ENCODE measurements at places on chromosomes 3 and 15. TPM values are rescaled to one million over a fixed set of nuclear protein-coding genes. Genes with fewer than 3 reads are reported as not detected.

- DNase-seq: no peak
- H3K4me3 ChIP-seq: no peak overlapping the region
- H3K27me3 ChIP-seq: no peaks in the 10 kb centered on the region
- H3K27ac ChIP-seq: no peak overlapping the region
- H3K4me1 ChIP-seq: no peaks in the 10 kb centered on the region
- no peaks in the 10 kb centered on the region for H3K36me3 ChIP-seq
These were observed 9.2 kb upstream of the SSR3 start for GRCh38 chr3:156563900-156564682.

GRCh38 chr15:88484682-88485331 is 17.3 kb downstream of the MRPS11 start:
- peaks cover 5% of the 10 kb centered on the region for H3K36me3 ChIP-seq
- no peak overlapping the region for H3K27ac ChIP-seq
- no peaks in the 10 kb centered on the region for H3K4me1 ChIP-seq

GRCh38 chr3:136753326-136753939 is 1.3 kb upstream of the STAG1 start:
- H3K4me3 ChIP-seq: peak overlapping the region; percentile 68
- H3K27ac ChIP-seq: peak overlapping the region; percentile 99
- peaks cover 40% of the 10 kb centered on the region for H3K4me1 ChIP-seq
- no peak for DNase-seq
- no peaks in the 10 kb centered on the region for H3K27me3 ChIP-seq

- peaks cover 35% of the 10 kb centered on the region for H3K4me1 ChIP-seq
- H3K4me3 ChIP-seq: no peak overlapping the region
- peak overlapping the region; percentile 24 for H3K27ac ChIP-seq
- no peaks in the 10 kb centered on the region for H3K36me3 ChIP-seq
- no peaks in the 10 kb centered on the region for H3K27me3 ChIP-seq
These were observed 4.1 kb upstream of the ECT2 start for GRCh38 chr3:172746475-172746874.

DNA sequence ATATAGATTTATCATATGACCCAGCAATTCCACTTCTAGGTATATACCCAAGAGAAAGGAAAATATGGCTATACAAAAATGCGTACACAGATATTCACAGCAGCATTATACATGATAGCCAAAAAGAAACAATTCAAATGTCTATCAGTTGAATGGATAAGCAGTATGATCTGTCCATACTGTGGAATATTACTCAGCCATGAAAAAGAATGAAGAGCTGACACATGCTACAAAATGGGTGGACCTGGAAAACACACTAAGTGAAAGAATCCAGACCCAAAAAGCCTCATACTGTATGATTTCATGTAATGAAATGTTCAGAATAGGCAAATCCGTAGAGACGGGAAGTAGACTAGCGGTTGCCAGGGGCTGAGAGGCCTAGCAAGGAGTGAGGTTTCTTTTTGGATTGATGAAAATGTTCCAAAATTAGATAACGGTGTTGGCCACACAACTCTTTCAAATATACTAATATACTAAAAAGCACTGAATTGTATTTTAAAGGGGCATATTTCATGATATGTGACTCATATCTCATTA is 33.4 kb downstream of the FGD5 start:
- DNase-seq: no peak
- H3K27ac ChIP-seq: no peak overlapping the region
- H3K4me1 ChIP-seq: no peaks in the 10 kb centered on the region
- no peaks in the 10 kb centered on the region for H3K36me3 ChIP-seq

- no peak for DNase-seq
- H3K4me1 ChIP-seq: peaks cover 11% of the 10 kb centered on the region
- peaks cover 29% of the 10 kb centered on the region for H3K27me3 ChIP-seq
- H3K36me3 ChIP-seq: no peaks in the 10 kb centered on the region
- H3K4me3 ChIP-seq: no peak overlapping the region
- no peak overlapping the region for H3K27ac ChIP-seq
These were observed 171.8 kb upstream of the PROK2 start for GRCh38 chr3:71956716-71957115.

DNA sequence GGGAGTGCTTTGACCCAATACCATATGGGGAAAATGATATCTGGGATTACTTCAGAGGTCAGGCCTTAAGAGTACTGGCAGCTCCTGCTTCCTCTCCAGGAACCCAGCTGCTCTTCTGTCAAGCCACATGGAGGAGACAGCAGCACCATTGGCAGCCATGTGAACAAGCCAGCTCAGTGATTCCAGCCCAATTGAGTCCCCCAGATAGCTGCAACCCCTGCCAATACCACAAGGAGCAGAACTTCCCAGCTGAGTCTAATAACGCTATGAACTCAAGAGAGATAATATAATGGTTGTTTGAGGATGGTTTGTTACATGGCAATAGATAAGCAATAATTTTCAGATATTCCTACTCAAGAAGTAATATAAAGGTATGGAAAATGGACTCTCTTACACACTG is 126.8 kb upstream of the CPNE4 start:
- no peaks in the 10 kb centered on the region for H3K4me1 ChIP-seq
- no peak overlapping the region for H3K4me3 ChIP-seq
- peaks cover 43% of the 10 kb centered on the region for H3K27me3 ChIP-seq
- no peaks in the 10 kb centered on the region for H3K36me3 ChIP-seq
- H3K27ac ChIP-seq: no peak overlapping the region

DNA sequence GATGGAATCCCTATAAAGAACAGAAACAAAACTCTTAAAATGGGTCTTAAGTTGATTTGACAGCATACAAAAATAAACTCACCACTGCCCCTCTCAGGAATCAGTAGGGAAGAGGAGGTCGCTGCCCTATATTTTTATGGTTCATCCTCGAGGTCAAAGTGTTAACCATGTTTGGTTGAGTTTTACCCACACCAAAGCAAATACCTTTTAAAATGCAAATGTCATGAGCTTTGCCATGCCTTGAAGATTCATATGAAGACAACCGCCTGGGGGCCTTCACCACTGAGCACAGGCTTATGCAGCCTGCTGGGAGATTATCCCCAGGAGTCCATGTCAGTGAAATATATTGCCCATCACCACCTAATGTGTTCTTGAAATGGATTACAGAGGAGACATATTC is 66.1 kb downstream of the GLB1 start:
- DNase-seq: no peak
- H3K4me3 ChIP-seq: no peak overlapping the region
- H3K27ac ChIP-seq: no peak overlapping the region
- H3K27me3 ChIP-seq: no peaks in the 10 kb centered on the region

DNA sequence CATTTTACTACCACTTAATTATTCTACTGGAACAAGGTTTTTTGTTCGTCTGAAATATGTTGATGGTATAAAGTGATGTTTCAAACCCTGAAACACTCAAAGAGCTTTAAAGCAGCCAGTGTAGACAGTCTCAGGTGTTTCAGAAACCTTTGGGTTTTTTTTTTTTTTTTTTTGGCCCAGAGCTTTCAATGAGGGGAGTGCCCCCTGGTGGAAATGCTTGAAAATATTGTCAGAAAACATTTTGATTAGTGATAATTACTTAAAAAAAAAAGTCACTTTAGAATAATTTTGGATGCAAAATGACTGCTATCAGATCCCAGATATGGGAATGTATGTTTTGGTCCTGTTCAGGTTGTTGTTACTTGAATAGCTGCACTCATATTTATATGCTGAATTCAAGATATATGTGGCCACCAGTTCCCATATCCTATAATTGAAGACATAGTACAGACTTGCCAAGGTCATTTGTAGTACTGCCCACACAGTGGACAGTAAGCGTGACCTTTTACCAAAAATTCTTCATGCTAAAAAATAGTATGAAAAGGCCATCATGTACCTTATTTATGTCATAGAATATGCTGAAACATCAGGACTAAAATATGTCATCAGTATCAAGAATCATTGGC is 35.9 kb downstream of the SATB1 start:
- no peaks in the 10 kb centered on the region for H3K4me1 ChIP-seq
- no peak for DNase-seq
- no peaks in the 10 kb centered on the region for H3K27me3 ChIP-seq

GRCh38 chr3:124051636-124052035 is 59.7 kb upstream of the ROPN1 start:
- H3K4me3 ChIP-seq: no peak overlapping the region
- no peak for DNase-seq
- no peaks in the 10 kb centered on the region for H3K27me3 ChIP-seq
- H3K27ac ChIP-seq: no peak overlapping the region
- H3K4me1 ChIP-seq: peaks cover 14% of the 10 kb centered on the region
- no peaks in the 10 kb centered on the region for H3K36me3 ChIP-seq

GRCh38 chr3:13148126-13148525 is 74.9 kb upstream of the IQSEC1 start:
- no peaks in the 10 kb centered on the region for H3K4me1 ChIP-seq
- DNase-seq: no peak
- peaks cover 25% of the 10 kb centered on the region for H3K27me3 ChIP-seq
- H3K27ac ChIP-seq: no peak overlapping the region

DNA sequence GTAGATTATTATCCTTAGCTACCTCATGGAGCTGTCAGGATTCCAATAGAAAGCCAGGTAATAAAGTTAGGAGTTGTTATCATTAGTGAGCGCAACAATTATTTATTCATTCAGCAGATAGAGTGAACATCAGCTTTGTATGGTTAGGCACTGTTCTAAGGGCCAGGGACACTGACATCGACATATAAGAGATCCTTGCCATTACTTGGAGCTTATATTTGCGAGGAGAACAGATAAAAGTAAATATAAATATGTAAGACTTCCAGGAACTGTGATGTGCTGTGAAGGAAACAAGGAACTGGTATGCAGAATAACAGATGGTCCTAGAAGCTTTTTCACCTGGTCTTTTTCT is 473 bp downstream of the LSM3 start:
- peaks cover 7% of the 10 kb centered on the region for H3K36me3 ChIP-seq
- peaks cover 50% of the 10 kb centered on the region for H3K4me1 ChIP-seq
- H3K27me3 ChIP-seq: no peaks in the 10 kb centered on the region

- H3K27me3 ChIP-seq: peaks cover 35% of the 10 kb centered on the region
- peak overlapping the region; percentile 68 for H3K4me3 ChIP-seq
- peaks cover 32% of the 10 kb centered on the region for H3K4me1 ChIP-seq
- DNase-seq: no peak
These were observed 716 bp upstream of the ISLR2 start for GRCh38 chr15:74129586-74130154.

- H3K4me1 ChIP-seq: no peaks in the 10 kb centered on the region
- no peak overlapping the region for H3K27ac ChIP-seq
- DNase-seq: no peak
- H3K4me3 ChIP-seq: no peak overlapping the region
- H3K27me3 ChIP-seq: no peaks in the 10 kb centered on the region
These were observed 36.3 kb upstream of the FBXL22 start for GRCh38 chr15:63560741-63561448.

GRCh38 chr3:134974624-134975023 is 179.6 kb downstream of the EPHB1 start:
- no peak overlapping the region for H3K4me3 ChIP-seq
- H3K4me1 ChIP-seq: no peaks in the 10 kb centered on the region
- no peaks in the 10 kb centered on the region for H3K27me3 ChIP-seq
- H3K27ac ChIP-seq: no peak overlapping the region

- peaks cover 45% of the 10 kb centered on the region for H3K27me3 ChIP-seq
- no peak overlapping the region for H3K27ac ChIP-seq
- H3K4me1 ChIP-seq: peaks cover 43% of the 10 kb centered on the region
- peaks cover 3% of the 10 kb centered on the region for H3K36me3 ChIP-seq
- no peak for DNase-seq
- H3K4me3 ChIP-seq: peak overlapping the region; percentile 92
These were observed 710 bp downstream of the MECOM start for GRCh38 chr3:169662843-169663160.

DNA sequence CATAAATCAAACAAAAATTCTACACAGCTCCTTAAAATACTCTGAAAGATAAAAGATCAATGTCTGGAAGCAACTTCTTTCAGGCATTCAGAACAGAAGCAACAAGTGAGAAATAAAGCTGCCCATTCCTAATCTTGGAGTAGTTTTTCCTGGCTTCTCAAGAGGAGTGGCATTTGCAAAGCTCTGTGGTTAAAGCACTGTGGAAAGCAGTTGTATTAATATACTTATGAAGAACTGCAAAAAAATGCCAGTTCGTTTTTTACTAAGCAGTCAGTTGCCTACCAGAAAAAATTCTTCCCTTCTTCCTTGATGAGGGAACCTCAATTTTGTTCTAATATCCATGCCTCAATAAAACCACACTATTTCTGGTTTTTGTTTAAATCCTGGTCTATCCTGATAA is 197.8 kb downstream of the TNIK start:
- no peaks in the 10 kb centered on the region for H3K36me3 ChIP-seq
- H3K27me3 ChIP-seq: no peaks in the 10 kb centered on the region
- no peak for DNase-seq
- peaks cover 62% of the 10 kb centered on the region for H3K4me1 ChIP-seq
- no peak overlapping the region for H3K4me3 ChIP-seq

GRCh38 chr3:14438929-14439328 is 36.5 kb downstream of the SLC6A6 start:
- H3K36me3 ChIP-seq: peaks cover 3% of the 10 kb centered on the region
- no peak overlapping the region for H3K27ac ChIP-seq
- DNase-seq: no peak

- no peaks in the 10 kb centered on the region for H3K36me3 ChIP-seq
- no peaks in the 10 kb centered on the region for H3K27me3 ChIP-seq
- H3K4me1 ChIP-seq: peaks cover 81% of the 10 kb centered on the region
- no peak for DNase-seq
- H3K4me3 ChIP-seq: no peak overlapping the region
- peak overlapping the region; percentile 4 for H3K27ac ChIP-seq
These were observed 349.4 kb upstream of the DCBLD2 start for GRCh38 chr3:99250821-99251355.

- no peak for DNase-seq
- H3K27ac ChIP-seq: no peak overlapping the region
- no peak overlapping the region for H3K4me3 ChIP-seq
These were observed 240.6 kb upstream of the NAALADL2 start for GRCh38 chr3:174618368-174619080.

DNA sequence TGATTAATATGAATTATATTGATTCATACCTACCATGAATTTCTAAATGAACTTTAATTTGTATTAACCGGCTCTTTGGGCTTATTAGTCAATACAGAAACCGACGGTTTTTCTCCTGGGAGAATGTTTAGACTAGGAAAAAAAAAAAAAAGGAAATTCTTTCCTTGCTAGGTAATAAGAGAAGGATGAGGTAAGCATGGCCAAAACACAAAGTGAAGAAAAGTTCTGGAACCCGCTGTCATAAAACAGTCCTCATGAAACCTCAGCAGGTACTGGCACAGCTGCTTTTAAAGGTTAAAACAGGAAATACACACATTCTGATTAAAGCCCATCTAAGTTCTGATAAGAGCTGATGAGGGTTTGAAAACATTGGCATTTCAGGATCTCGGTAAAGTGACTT is 30.8 kb upstream of the PSTPIP1 start:
- no peak overlapping the region for H3K4me3 ChIP-seq
- H3K27me3 ChIP-seq: no peaks in the 10 kb centered on the region
- H3K4me1 ChIP-seq: peaks cover 27% of the 10 kb centered on the region
- no peak for DNase-seq
- H3K36me3 ChIP-seq: no peaks in the 10 kb centered on the region

GRCh38 chr15:41955807-41956525 is 16.4 kb downstream of the EHD4 start:
- peaks cover 27% of the 10 kb centered on the region for H3K4me1 ChIP-seq
- H3K27ac ChIP-seq: no peak overlapping the region
- no peak for DNase-seq
- H3K27me3 ChIP-seq: no peaks in the 10 kb centered on the region
- no peak overlapping the region for H3K4me3 ChIP-seq

- no peak overlapping the region for H3K27ac ChIP-seq
- no peaks in the 10 kb centered on the region for H3K27me3 ChIP-seq
- peaks cover 9% of the 10 kb centered on the region for H3K4me1 ChIP-seq
- H3K4me3 ChIP-seq: no peak overlapping the region
These were observed 55.9 kb upstream of the OSBPL11 start for GRCh38 chr3:125651244-125651643.

ZNF860 gene
- total RNA-seq: 1.5 TPM

ZNF662 gene
- total RNA-seq: not detected

PAQR5 gene
- not detected for total RNA-seq

GRIP2 gene
- total RNA-seq: 0.63 TPM

TMEM62 gene
- total RNA-seq: 10.2 TPM

SLC7A14 gene
- 0.02 TPM for total RNA-seq

RBP2 gene
- not detected for total RNA-seq

C2CD4A gene
- total RNA-seq: 0.10 TPM

LRCH3 gene
- 49.8 TPM for total RNA-seq

EFHB gene
- 1.0 TPM for total RNA-seq

All from chondrocyte (in vitro differentiated cells).